ENCODE measurements at places on chromosomes 16 and 17. TPM values are rescaled to one million over a fixed set of nuclear protein-coding genes. Genes with fewer than 3 reads are reported as not detected.

ARHGDIG gene
- total RNA-seq: not detected

DNA sequence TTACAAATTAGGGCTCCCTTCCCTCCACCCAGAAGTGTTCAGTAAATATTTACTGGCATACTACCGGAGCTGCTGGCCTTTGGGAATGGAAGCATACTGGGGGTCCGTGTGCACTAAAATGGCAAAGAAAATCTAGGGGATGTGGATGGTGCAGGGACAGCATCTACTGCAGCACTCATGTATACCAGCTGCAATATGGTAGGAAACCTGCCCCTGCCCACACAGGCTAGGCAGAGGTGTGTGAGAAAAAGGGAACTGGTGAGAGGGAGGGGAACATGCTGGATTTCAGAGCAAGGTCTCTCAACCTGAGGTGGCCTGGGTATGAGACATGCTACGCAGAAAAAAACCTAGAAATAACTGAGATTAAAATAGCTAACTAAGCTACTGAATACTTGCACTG lies 145.4 kb downstream of the CDH13 start:
- H3K4me3 ChIP-seq: no peak overlapping the region
- H3K27me3 ChIP-seq: no peaks in the 10 kb centered on the region
- no peak overlapping the region for H3K27ac ChIP-seq
- H3K4me1 ChIP-seq: no peaks in the 10 kb centered on the region
- no peak for DNase-seq
- H3K36me3 ChIP-seq: no peaks in the 10 kb centered on the region

GRCh38 chr16:4206680-4207079 lies 35.2 kb downstream of the SRL start:
- H3K27ac ChIP-seq: no peak overlapping the region
- H3K4me1 ChIP-seq: no peaks in the 10 kb centered on the region
- no peak overlapping the region for H3K4me3 ChIP-seq
- no peak for DNase-seq

DNA sequence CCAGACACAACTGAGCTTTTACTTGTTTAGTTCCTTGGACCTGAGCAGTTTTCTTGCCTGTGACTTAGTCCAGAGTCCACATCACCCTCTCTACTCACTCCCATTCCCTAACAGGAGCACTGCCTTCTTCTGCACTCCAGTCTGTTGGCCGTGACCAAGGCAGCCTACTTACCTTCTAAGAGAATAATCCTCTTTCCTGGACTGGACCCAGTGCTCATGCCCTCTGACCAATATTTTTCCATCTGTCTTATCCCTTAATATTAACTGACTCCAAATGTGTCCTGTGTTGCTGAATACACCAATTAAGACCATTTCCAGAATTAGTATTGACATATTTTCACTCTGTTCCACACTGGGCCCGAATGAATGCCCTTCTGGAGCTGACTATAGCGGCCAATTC lies 681.0 kb upstream of the KIF2B start:
- no peaks in the 10 kb centered on the region for H3K27me3 ChIP-seq
- H3K36me3 ChIP-seq: no peaks in the 10 kb centered on the region
- no peak for DNase-seq
- H3K4me3 ChIP-seq: no peak overlapping the region

LUC7L3 gene
- 374 TPM for total RNA-seq

DNA sequence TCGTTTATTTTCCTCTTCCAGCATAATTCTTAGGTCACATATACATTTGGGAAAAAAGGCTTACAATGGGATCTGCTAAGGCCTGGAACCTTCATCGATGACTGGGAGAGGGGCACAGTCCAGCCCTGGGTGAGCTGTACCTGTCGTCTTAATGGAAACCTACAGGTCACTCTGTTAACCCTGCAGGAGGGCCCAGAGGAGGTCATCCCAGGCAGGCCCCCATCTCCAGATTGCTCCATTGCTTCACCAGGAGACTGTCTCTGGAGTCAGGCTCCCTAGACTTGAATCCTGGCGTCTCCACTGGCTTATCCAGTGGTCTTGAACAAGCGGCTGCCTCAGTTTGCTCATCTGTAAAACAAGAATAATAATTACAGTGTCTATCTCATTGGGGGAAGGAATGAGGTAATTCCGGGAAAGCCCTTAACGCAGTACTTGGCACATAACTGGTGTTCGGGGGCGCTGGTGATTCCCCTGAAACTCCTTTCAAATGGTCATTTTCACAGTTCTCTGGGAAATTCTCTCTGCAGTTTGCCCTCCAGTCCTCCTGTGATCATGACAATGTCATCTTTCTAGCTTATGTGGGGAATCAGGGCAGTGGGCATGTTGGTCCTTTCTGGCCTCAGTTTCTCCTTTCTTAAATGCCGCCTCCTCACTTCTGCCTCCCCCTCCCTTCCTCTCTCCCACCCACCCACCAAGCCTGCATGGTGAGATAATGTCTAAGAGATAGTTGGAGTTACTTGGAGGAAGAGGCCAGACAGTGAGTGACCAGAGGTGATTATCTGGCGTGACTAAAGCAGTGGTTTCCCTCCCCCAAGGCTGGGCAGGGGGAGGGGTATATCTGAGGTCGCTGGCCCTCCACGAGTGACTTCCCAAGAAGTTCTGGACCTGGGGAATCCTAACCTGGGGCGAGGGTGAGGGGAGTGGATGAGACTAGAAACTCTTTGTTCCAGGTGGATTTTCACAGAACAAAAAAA lies 31.3 kb upstream of the TAC4 start:
- DNase-seq: no peak
- H3K36me3 ChIP-seq: no peaks in the 10 kb centered on the region
- peaks cover 28% of the 10 kb centered on the region for H3K4me1 ChIP-seq
- no peak overlapping the region for H3K4me3 ChIP-seq
- H3K27me3 ChIP-seq: peaks cover 12% of the 10 kb centered on the region

DNA sequence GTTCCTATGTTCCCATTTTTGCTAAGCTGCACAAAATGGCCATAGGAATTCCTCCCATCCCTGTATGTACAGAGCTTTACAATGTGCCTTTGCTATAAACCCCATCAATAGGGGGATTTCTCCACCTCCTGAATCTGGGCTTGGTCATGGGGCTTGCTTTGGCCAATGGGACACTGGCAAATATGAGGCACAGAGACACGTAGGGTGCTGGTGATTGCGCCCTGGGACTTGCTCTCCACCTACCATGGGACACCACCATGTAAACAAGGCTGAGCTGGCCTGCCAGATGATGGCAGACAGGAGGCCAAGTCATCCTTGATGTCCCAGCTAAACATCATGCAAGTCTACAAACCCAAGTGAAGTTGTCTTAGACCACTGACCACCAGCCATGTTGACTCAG lies 15.3 kb upstream of the ALDH3A1 start:
- no peaks in the 10 kb centered on the region for H3K27me3 ChIP-seq
- DNase-seq: no peak
- peaks cover 3% of the 10 kb centered on the region for H3K4me1 ChIP-seq
- H3K36me3 ChIP-seq: no peaks in the 10 kb centered on the region

DNA sequence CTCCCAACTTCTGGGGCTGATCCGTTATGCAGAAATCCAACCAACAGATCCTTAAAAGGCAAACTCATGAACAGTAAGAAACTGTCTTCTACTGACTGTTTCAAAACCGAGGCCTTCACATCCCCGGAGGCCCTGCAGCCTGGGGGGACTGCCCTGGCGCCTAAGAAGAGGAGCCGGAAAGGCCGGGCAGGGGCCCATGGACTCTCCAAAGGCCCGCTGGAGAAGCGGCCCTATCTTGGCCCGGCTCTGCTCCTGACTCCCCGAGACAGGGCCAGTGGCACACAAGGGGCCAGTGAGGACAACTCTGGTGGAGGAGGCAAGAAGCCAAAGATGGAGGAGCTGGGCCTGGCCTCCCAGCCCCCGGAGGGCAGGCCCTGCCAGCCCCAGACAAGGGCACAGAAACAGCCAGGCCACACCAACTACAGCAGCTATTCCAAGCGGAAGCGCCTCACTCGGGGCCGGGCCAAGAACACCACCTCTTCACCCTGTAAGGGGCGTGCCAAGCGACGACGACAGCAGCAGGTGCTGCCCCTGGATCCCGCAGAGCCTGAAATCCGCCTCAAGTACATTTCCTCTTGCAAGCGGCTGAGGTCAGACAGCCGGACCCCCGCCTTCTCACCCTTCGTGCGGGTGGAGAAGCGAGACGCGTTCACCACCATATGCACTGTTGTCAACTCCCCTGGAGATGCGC lies 39.5 kb downstream of the SREBF1 start:
- H3K36me3 ChIP-seq: no peaks in the 10 kb centered on the region
- H3K4me1 ChIP-seq: peaks cover 19% of the 10 kb centered on the region
- DNase-seq: no peak
- no peak overlapping the region for H3K4me3 ChIP-seq

HYDIN gene
- 5.9 TPM for total RNA-seq

DNA sequence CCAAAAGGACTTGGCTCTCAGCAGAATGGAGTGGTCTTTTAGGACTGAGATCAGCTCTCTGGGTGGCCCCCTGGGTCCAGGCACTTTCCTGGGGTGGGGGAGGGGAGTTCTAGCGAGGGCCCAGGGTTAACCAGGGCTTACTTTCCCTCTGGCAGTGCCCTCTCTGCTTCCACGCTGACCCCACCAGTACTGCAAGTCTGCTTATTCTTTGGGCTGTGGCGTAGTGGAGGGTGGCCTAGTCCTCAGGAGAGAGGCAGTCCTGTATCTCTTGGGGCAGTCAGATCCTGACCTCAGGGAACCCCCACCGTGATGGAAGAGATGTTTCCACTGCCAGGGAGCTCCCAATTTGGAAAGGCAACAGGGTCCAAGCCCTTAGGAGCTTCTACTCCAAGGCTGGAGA lies 79.4 kb downstream of the CCDC182 start:
- no peak overlapping the region for H3K27ac ChIP-seq
- H3K4me3 ChIP-seq: no peak overlapping the region
- H3K4me1 ChIP-seq: peaks cover 47% of the 10 kb centered on the region
- H3K27me3 ChIP-seq: no peaks in the 10 kb centered on the region
- peak; percentile 26 for DNase-seq
